ENCODE measurements at places on chromosomes 16 and 17.

GRCh38 chr17:74455025-74455545, 11.3 kb upstream of the CD300A start:
- no peak for DNase-seq

DNA sequence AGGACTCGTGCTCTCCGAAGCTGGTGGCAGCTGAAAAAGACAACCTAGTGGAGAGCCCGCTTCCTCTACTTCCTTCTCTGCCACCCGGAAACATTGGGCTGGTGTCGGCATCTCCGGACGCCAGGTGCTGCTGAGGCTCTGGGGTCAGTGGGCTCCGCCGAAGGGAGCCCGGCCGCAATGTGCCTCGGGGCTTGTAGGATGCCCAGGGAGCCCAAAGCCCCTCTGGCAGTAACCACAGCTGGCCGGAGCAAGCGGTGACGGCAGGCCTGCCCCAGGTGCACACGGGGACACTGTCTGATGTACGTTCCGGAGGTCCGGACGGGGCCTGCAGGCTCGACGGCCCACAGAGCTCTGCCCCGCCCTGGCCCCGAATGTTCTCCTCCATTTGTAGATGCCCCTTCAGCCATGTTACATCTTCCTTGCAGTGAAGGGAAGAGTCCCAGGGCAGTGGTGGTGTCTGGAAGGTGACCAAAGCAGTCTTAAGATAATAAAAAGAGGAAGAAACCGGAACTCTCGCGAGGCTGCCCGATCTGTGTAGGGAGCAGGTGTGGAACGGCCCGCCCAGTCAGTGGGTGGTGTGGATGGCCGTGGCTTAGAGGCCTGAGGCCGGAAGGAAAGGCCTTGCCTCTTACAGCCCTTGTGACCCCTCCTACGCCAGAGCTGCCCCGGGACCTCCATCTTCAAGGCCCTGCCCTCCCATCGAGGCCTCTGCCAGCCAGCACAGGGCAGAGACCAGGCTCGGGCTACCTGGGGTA, 22.6 kb downstream of the NDUFAF8 start:
- DNase-seq, result no peak

- DNase-seq, result no peak
Observed at GRCh38 chr17:37750768-37751475, 6.1 kb upstream of the HNF1B start.

DNA sequence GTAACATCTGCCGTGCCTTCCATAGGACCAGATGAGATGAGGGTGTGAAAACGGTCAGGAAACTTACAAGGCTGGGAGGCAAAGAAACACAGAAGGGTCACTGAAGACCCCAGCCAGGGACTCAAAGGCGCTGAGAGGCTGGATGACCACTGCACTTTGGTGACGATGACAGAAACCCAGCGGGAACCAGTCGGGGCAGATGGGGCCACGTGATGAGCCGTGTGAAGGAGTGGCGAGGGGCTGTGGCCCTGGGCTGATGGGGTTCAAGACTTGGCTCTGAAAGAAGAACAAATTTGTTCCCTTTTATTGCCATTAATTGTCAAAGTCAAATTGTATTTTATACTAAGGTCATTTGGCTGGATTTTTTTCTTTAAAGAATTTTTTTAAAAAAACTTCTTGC, 28.6 kb upstream of the ATP2C2 start:
- no peak for DNase-seq

- DNase-seq, result no peak
Observed at GRCh38 chr16:76059186-76059585, 218.0 kb upstream of the CNTNAP4 start.

DNA sequence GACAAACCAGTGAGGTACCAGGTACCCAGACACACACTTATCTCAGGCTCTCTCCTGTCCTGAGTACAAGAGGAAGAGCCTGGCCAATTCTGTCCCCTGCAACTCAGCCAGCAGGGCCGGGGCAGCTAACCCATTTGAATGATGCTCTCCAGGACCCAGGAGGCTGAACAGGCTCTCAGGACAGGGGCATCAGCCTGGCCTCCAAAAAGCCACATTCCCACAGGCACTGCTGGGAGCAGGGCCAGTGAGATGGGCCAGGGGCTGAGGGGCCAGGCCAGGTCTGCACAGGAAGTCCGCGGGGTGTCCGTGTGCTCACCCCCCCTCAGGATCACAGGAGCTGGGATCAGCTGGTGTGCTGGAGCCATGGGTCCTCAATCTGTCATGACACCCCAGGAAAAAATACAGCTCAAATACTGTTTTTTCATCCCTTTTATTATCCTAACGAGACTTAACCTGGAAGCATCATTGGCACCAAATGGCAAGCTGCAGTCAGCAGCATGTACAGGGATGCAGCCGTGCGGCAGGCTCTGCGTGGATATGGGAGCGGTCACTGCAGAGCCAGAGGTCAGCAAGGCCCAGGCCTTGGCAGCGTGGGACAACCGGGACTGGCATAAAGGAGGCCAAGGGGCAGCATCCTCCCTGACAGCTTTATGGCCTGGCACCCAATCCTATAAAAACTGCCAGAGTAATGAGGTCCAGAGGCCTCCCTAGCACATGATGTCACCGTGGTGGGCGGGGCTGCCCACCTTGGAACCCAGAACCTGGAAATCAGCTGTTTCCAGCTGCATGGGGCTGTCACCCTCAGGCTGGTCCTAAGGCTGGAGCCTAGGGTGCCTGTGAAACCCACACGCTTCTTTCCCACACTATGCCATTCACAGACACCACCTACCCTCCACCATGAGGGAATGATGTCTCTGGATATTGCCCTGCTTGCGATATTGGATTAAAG, 276.7 kb downstream of the C16orf95 start:
- DNase-seq, result no peak

- no peak for DNase-seq
Observed at GRCh38 chr17:79812353-79813258, 15.7 kb upstream of the CBX8 start.

- DNase-seq, result no peak
Observed at GRCh38 chr16:73012341-73012740, 35.6 kb downstream of the ZFHX3 start.

DNA sequence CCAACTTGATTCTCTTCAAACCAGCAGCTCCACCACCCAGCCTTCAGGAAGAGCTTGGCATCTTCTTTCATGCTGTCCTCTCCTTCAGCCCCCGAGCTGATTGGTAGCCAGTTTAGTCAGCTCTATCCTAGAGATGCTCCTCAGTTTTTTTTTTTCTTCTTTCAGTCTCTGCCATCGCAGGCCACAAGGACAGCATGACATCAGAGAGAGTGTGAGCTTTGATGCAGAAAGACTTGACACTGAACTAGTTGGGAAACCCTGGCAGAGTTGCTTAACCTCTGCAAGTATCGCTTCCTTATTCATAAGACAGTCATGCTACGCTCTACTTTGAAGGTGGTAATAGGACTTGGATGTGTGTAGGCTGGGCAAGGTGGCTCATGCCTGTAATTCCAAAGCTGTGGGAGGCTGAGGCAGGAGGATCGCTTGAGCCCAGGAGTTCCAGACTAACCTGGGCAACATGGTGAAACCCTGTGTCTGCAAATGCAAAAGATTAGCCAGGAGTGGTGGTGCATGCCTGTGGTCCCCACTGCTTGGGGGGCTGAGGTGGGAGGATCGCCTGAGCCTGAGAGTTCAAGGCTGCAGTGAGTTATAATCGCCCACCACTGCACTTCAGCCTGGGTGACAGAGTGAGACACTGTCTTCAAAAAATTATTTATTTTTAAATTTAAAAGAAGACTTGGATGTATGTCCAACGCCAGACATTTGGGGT, 2.6 kb downstream of the CD300LB start:
- DNase-seq, result peak; percentile 31

DNA sequence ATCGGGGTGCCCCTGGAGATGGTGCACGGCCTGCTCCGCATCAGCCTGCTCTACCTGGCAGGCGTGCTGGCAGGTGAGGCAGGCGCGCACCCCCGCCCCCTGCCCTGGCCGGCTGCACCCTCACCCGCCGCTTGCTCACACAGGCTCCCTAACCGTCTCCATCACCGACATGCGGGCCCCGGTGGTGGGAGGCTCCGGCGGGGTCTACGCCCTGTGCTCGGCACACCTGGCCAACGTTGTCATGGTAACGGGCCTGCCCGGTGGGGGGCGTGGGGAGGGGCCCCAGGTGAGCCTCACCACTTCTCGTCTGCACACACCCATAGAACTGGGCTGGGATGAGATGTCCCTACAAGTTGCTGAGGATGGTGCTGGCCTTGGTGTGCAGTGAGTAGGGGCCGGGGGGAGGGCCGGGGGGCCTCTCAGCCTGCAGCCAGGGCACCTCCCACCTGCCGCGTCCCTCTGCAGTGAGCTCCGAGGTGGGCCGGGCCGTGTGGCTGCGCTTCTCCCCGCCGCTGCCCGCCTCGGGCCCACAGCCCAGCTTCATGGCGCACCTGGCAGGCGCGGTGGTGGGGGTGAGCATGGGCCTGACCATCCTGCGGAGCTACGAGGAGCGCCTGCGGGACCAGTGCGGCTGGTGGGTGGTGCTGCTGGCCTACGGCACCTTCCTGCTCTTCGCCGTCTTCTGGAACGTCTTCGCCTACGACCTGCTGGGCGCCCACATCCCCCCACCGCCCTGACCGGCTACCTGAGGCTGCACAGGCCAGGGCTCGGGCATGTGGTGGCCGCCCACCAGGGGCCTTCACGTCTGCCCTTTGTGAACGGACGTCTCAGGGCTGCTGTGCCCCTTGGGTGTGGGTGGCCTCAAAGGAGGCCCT, 2.1 kb downstream of the RHBDL1 start:
- DNase-seq, result no peak

DNA sequence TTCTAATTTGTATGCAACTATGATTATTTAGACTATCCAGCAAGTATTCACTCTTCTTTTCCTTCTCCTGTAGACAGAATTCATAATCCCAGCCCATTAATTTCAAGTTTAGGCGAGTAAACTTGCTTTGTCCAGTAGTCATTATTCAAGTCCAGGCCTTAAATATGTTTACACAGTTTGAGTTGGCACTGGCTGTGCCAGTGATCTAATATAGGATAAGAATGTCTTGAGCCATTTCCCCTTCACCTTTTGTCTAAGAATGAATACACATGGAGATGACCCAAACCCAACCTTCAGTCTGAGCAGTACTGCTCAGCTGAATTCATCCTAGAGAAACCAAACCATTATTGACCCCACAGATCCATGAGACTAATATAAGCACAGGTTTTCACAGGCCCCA, 930.4 kb upstream of the CDH8 start:
- DNase-seq, result no peak

- no peak for DNase-seq
Observed at GRCh38 chr17:72530454-72530853, 409.6 kb downstream of the SOX9 start.

GRCh38 chr16:17431968-17432625, 38.7 kb downstream of the XYLT1 start:
- DNase-seq, result no peak

GRCh38 chr16:77794586-77794985, 6.2 kb downstream of the VAT1L start:
- DNase-seq, result no peak

DNA sequence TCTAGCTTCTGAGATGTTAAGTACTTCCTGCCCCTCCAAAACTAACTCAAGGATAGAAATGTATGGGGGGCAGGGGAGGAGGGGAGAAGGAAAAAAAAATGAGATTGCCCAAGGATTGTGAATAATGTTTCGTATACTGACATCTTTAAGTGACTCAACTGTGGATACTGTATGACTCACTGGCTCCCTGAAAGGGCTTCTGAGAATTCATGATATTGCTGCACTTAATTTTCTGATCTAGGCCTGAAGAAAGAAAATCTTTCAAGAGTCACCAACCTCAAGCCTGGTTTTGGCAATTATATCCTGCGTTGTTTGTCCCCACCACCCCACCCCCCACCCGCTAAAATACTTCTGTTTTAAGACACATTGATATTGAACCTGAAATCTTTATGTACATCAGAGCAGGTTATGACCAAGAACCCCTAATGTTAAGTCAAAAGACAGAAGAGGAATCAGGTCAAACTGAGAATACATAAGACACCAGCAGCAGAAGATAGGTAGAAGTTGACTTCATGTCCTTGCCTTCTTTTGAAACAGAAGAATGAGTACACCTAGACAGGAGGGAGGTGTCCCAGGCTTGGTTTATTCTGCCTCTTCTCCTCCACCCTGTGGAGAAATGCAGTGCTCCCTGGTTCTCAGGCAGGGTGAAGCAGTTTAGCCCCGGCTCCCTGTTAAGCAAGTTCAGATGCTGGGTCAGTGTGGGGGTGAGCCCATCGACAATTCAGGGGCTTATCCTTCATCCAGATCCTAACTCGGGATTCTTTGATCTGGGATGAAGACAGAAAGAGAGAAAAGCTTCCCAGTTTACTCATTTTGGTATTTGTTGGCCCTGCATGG, 3.3 kb upstream of the FBXL20 start:
- no peak for DNase-seq

GRCh38 chr16:70803319-70803718, 2.4 kb upstream of the VAC14 start:
- no peak for DNase-seq

DNA sequence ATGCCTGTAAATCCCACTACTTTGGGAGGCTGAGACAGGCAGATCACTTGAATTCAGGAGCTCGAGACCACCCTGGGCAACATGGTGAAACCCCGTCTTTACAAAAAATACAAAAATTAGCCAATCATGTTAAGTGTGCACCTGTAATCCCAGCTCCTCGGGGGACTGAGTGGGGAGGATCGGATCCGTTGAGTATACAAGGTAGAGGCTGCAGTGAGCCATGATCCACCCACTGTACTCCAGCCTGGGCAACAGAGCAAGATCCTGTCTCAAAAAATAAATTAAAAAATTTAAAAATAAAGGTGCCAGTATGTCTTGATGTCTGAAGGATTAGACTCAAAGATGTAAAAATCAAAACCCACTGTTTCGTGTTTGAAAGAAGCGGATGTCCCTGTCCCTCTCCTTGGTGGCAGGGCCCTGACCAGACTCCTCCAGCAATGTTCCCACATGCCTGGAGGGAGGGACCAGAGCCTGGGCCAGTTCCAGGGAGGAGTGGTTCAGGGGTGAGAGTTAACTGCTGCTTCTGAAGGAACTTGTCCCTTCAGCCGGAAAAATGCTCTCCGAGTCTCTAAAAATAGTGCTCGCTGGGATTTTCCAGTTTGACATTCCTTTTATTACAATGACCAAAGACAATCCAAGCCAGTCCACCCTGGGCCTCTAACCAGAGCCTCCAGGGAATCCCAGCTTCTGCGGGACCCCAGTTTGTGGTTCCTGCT, 9.4 kb upstream of the CMTM4 start:
- DNase-seq, result no peak

- DNase-seq, result peak; percentile 28
Observed at GRCh38 chr16:351804-352520, 561 bp downstream of the AXIN1 start.

DNA sequence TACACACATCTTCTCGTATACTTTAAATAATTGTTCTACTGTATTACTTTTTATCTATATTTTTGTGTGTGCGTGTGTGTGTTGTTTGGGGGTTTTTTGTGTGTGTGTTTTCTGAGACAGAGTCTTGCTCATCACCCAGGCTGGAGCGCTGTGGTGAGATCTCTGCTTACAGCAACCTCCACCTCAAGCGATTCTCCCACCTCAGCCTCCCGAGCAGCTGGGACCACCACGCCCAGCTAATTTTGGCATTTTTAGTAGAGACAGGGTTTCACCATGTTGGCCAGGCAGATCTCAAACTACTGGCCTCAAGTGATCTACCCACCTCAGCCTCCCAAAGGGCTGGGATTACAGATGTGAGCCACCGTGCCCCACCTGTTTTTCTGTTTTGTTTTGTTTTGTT, 1.5 kb upstream of the CMTM4 start:
- no peak for DNase-seq

- DNase-seq, result no peak
Observed at GRCh38 chr17:20236578-20237227, 227.5 kb downstream of the SPECC1 start.

- DNase-seq, result no peak
Observed at GRCh38 chr17:19285213-19285900, 48.2 kb downstream of the EPN2 start.
